Karpas-422 (cell line): ENCODE measurements at places on chromosomes 4 and X.

DNA sequence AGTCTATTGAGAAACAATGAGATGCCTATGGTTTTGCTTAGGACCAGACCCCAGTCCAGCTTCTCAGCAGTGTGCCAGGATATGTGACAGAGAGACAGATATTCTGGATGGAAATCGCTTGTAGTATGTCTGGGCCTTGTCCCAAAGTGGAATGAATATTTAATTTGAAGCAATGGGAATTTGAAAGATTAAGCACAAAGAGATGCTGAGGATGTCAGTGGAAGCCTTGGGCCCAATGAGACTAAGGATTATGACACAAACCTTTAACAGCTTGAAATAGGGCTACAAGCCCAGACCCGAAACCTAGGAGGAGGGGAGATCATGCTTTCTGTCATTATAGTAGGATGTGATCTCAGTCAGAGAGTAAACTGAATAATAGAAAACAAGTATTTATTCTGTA is 459.2 kb downstream of the FAT4 start:
- H3K36me3 ChIP-seq = no peaks in the 10 kb centered on the region
- H3K4me1 ChIP-seq = no peaks in the 10 kb centered on the region
- H3K27me3 ChIP-seq = no peaks in the 10 kb centered on the region
- H3K27ac ChIP-seq = no peak overlapping the region

DNA sequence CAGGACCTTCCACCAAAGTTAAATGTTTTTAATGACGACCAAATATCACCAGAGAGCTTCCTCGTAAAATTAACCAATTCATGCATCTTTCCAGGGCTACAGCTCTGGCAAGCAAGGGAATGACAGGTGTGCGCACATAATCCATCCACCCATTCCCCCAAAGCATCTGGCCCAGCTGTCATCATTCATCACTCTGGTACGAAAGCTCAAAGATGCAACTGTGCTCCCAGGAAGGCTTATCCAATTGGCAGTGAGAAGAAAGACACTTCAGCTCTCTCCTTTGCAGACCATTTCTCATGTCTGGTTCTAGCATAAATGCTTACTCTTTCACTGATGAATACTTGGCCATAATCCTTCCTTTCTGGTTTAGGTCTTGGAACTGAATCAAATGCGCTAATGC is 139.2 kb downstream of the NSUN7 start:
- no peaks in the 10 kb centered on the region for H3K36me3 ChIP-seq
- H3K4me1 ChIP-seq = no peaks in the 10 kb centered on the region
- H3K4me3 ChIP-seq = no peak overlapping the region
- H3K27me3 ChIP-seq = no peaks in the 10 kb centered on the region
- H3K27ac ChIP-seq = no peak overlapping the region

GRCh38 chr4:125770814-125771398 is 456.2 kb downstream of the FAT4 start:
- no peaks in the 10 kb centered on the region for H3K36me3 ChIP-seq
- DNase-seq = no peak
- H3K27ac ChIP-seq = no peak overlapping the region
- H3K4me3 ChIP-seq = no peak overlapping the region
- H3K27me3 ChIP-seq = no peaks in the 10 kb centered on the region

DNA sequence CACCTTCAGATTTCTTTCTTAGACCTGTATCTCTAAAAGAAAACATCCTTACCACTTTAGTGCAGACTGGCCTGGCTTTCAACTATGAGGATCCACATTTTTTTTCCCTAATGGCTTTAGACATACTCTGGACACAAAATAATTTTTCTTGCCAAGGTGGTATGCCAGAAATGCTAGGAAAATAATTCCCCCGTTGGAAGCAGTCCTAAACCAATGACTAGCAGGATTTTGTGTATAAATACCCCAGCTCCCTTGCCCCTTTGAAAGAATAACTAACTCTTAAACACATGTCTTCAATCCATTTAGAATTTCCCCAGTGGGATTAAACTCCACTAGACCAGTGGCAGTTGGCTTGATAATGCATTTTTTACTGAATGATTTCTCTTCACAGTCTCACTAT is 500.5 kb upstream of the FTHL17 start:
- H3K4me1 ChIP-seq = no peaks in the 10 kb centered on the region
- no peaks in the 10 kb centered on the region for H3K27me3 ChIP-seq
- H3K27ac ChIP-seq = no peak overlapping the region
- H3K4me3 ChIP-seq = no peak overlapping the region

DNA sequence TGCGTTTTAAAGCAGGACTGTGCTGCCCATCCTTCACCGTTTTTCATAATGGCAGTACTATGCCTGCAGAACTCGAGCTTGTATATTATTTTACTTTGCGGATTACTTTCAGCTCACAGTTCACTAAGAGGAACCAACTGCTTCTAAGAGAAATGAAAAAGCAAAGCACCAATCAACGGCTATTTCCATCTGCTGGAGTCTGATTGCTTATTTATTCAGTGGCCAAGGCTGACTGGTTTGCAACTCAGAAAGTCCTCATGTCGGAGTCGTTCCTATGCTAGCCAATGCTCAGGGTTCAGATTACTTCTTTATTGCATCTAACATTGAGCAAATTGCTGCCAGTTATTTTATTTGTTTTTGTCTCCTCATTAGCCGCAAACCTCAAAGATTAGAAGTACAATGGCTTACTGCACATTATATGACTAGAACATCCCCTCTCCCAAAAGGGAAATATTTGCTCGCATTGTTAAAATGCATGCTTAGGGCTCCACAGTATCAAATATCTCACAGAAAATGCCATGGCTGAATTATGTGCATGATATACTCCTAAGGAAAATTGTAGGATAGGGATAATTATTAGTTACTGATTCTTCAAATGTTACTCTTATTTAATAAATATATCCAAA is 1628.2 kb upstream of the ADGRL3 start:
- no peaks in the 10 kb centered on the region for H3K27me3 ChIP-seq
- no peak for DNase-seq
- H3K4me3 ChIP-seq = no peak overlapping the region
- H3K36me3 ChIP-seq = no peaks in the 10 kb centered on the region
- H3K4me1 ChIP-seq = no peaks in the 10 kb centered on the region

GRCh38 chr4:144501231-144501780 is 144.7 kb upstream of the HHIP start:
- no peak overlapping the region for H3K27ac ChIP-seq
- H3K36me3 ChIP-seq = no peaks in the 10 kb centered on the region
- no peaks in the 10 kb centered on the region for H3K27me3 ChIP-seq
- no peaks in the 10 kb centered on the region for H3K4me1 ChIP-seq

GRCh38 chr4:21948347-21949072 is at the start of gene KCNIP4:
Gene KCNIP4, minus strand, starts transcription at chr4:21948772.
- DNase-seq = no peak
- H3K36me3 ChIP-seq = no peaks in the 10 kb centered on the region
- H3K27me3 ChIP-seq = no peaks in the 10 kb centered on the region

GRCh38 chr4:150572704-150573504 is 9.0 kb upstream of the MAB21L2 start:
- no peak overlapping the region for H3K27ac ChIP-seq
- H3K4me1 ChIP-seq = peaks cover 7% of the 10 kb centered on the region; the same call in 1 of the 2 replicates
- no peaks in the 10 kb centered on the region for H3K27me3 ChIP-seq
- H3K4me3 ChIP-seq = no peak overlapping the region

GRCh38 chrX:33149085-33149484 is 62.3 kb downstream of the DMD start:
- H3K27me3 ChIP-seq = no peaks in the 10 kb centered on the region
- H3K4me1 ChIP-seq = peaks cover 5% of the 10 kb centered on the region; the same call in 1 of the 2 replicates
- no peak for DNase-seq
- H3K36me3 ChIP-seq = no peaks in the 10 kb centered on the region
- H3K27ac ChIP-seq = no peak overlapping the region

DNA sequence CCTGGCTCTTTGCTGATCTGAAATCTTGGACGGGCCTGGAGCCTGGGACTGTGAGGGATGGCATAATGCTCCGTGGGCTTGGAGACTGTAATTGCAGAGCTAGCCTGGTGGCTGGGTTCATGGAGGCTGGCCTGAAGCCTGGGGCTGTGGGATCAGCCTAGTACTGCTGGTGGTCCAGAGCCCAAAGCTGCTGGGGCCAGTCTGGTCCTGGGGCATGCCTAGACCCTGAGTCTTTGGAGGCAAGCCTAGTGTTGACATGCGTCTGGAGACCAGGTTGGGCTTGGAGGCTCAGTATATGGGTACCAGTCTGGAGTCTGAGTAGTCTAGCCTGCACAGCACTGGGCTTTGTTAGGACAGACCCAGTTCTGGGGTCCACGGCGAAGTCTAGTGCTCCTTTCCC is 172.0 kb upstream of the ZC4H2 start:
- no peaks in the 10 kb centered on the region for H3K4me1 ChIP-seq
- no peaks in the 10 kb centered on the region for H3K36me3 ChIP-seq
- H3K27ac ChIP-seq = no peak overlapping the region
- H3K27me3 ChIP-seq = no peaks in the 10 kb centered on the region

- H3K27me3 ChIP-seq = no peaks in the 10 kb centered on the region
- DNase-seq = peak; percentile 80
- no peaks in the 10 kb centered on the region; the same call in 1 of the 2 replicates for H3K36me3 ChIP-seq
- peaks cover 66% of the 10 kb centered on the region for H3K4me1 ChIP-seq
Observed at GRCh38 chr4:184384056-184384809, 90.1 kb downstream of the IRF2 start.

GRCh38 chrX:17412692-17413091 is 37.7 kb downstream of the NHS start:
- H3K4me3 ChIP-seq = no peak overlapping the region
- DNase-seq = no peak
- no peaks in the 10 kb centered on the region for H3K36me3 ChIP-seq
- no peaks in the 10 kb centered on the region for H3K4me1 ChIP-seq

GRCh38 chr4:166277853-166278252 is 404.8 kb downstream of the TLL1 start:
- no peaks in the 10 kb centered on the region for H3K4me1 ChIP-seq
- no peak for DNase-seq
- H3K27ac ChIP-seq = no peak overlapping the region

DNA sequence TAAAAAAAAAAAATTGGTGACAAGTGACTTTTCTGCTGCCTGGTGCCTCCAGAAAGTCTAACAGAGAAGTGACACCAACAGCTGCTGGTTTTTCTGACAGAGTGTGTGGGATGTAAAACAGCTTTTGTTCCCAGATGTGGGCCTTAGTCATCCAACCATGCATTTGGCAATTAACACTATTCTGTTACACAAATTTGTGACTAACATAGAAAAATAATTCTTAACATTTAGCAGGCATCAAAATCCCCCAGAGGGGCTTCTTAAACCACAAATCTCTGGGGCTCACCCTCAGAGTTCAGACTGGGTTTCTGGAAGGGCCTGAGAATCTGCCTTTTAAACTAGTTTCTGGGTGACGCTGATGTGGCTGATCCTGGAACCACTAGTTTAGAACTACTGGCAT is 100.5 kb upstream of the PCDH7 start:
- H3K36me3 ChIP-seq = no peaks in the 10 kb centered on the region
- H3K4me3 ChIP-seq = no peak overlapping the region
- peaks cover 16% of the 10 kb centered on the region for H3K4me1 ChIP-seq
- H3K27ac ChIP-seq = no peak overlapping the region

DNA sequence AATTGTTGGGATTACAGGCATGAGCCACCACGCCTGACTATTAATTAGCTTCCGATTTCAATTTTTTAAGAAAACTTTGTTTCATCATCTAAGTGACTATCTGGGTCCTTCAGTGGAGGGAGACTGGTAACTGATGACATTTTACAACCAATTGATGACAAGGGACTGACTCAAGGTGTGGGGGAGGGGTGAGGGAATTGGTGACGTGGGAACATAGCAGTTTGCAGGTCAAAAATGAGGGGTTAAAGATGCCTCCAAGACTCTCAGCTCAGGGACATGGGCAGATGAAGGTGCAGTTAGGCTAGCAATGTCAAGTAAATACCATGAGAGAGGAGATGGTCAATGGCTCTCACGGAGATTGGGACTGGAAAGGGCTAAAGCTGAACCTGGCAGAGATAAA is 5.7 kb upstream of the FAM9C start:
- H3K4me1 ChIP-seq = peaks cover 4% of the 10 kb centered on the region; the same call in 1 of the 2 replicates
- DNase-seq = no peak
- H3K27me3 ChIP-seq = no peaks in the 10 kb centered on the region
- no peak overlapping the region for H3K4me3 ChIP-seq
- no peaks in the 10 kb centered on the region for H3K36me3 ChIP-seq

DNA sequence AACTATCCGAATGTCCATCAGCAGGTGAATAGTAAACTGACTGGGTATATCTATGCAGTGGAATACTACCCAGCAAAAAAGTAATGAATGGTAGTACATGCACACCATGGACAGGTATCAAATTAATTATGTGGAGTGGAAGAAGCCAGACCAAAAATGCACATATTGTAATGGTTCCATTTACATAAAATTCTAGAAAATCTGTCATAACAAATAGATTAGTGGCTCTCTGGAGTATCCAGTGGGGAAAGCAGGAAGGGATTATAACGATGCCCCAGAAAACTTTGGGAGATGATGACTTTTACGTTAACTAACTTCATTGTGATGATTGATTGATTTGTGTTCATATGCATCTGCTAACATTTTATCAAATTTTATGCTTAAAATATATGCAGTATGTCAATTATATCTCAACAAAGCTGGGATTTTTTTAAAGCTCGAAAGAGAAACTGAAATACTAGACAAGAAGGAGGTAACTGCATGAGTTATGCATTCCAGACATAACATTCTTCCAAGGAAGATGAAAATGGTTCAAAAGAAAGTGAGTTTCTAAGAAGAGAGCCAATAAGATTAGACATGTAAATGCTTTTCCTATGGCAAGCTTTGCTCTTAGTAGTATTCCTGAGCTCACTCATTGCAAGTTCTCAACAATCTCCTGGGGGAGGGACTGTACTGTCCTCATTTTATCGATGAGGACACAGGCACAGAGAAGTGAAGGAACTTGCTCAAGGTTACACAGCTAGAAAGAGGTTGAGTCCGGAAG is 58.6 kb upstream of the MSX1 start:
- no peaks in the 10 kb centered on the region for H3K4me1 ChIP-seq
- no peaks in the 10 kb centered on the region for H3K27me3 ChIP-seq
- H3K4me3 ChIP-seq = no peak overlapping the region
- DNase-seq = no peak

DNA sequence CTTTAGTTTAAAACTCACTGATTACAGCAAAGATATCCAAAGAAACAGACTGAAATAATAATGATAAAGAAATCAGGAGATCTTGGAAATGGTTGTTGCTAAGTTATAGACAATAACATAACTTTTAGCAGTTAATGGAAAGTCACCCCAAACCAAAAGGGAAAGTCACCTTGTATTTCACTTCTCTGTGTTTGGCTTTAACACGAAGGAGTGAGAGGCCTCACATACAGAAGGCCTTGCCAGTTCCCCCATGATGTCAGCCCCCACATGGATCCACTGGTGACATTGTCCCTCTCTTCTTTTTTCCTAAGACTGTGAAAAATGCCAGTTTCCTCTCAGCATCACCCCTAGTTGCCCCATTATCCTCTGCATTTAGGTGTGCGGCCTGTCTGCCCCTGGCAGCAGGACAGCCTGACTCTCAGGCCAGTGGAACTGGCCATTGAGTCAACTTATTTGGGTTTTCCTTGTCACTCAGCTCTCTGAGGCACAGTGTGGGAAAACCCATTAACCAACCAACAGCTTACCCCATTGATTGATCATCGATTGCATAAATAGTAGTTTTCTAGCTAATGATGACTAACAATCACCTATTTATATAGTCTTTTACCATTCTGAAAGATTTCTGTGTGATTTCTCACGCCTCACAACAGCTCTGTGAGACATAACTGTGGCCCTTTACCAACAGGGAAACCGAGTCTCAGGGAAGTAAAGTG is 308.1 kb downstream of the PTTG2 start:
- H3K27ac ChIP-seq = no peak overlapping the region
- no peak overlapping the region for H3K4me3 ChIP-seq
- H3K4me1 ChIP-seq = peaks cover 4% of the 10 kb centered on the region
- H3K27me3 ChIP-seq = no peaks in the 10 kb centered on the region

- no peak overlapping the region for H3K4me3 ChIP-seq
- no peak for DNase-seq
- no peaks in the 10 kb centered on the region for H3K36me3 ChIP-seq
- H3K27ac ChIP-seq = no peak overlapping the region
- no peaks in the 10 kb centered on the region for H3K4me1 ChIP-seq
Observed at GRCh38 chrX:23332888-23333821, 1.5 kb upstream of the PTCHD1 start.

GRCh38 chr4:168119890-168120289 is 27.6 kb downstream of the ANXA10 start:
- H3K4me1 ChIP-seq = no peaks in the 10 kb centered on the region
- no peaks in the 10 kb centered on the region for H3K27me3 ChIP-seq
